ENCODE measurements at places on chromosomes 5 and 9.
A peak's percentile ranks its signal among the peaks of the same experiment; 100 is the strongest.

DNA sequence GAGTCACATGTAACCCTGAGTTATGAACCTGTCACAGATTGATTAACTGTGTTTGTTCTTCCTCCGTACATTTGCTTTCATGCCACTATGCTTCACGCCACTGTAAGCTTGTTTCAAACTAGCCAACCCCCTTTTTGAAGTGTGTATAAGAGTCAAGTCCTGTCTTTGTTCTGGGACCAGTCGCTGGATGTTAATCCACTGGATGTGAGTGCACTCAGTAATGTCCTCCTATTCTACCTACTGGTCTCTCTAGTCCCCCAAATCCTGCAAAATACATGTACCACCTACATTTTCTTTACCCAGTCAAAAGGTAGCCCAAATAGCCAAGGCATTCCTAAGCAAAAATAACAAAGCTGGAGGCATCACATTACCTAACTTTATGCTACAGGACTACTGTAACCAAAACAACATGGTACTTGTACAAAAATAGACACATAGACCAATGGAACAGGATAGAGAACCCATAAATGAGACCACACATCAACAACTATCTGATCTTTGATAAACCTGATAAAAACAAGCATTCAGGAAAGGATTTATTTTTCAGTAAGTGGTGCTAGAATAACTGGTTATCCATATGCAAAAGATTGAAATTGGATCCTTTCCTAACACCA lies 1139.1 kb upstream of the SEMA6A start:
- no peak for DNase-seq

DNA sequence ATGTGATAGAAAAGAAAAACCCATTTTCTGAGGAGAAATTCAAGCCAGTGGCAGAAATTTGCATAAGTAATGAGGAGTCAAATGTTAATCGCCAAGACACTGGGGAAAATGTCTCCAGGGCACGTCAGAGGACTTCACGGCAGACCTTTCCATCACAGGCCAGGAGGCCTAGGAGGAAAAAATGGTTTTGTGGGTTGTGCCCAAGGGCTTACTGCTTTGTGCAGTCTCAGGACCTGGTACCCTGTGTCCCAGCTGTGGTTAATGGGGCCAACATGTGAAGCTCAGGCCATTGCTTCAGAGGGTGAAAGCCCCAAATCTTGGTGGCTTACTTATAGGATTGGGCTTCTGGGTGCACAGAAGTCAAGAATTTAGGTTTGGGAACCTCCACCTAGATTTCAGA lies 54.8 kb upstream of the ADAMTS2 start:
- no peak for DNase-seq

- DNase-seq = no peak
Observed at GRCh38 chr9:110842986-110843385, 174.4 kb downstream of the MUSK start.

GRCh38 chr5:168207450-168208029 lies 83.9 kb upstream of the WWC1 start:
- DNase-seq = peak; percentile 25

DNA sequence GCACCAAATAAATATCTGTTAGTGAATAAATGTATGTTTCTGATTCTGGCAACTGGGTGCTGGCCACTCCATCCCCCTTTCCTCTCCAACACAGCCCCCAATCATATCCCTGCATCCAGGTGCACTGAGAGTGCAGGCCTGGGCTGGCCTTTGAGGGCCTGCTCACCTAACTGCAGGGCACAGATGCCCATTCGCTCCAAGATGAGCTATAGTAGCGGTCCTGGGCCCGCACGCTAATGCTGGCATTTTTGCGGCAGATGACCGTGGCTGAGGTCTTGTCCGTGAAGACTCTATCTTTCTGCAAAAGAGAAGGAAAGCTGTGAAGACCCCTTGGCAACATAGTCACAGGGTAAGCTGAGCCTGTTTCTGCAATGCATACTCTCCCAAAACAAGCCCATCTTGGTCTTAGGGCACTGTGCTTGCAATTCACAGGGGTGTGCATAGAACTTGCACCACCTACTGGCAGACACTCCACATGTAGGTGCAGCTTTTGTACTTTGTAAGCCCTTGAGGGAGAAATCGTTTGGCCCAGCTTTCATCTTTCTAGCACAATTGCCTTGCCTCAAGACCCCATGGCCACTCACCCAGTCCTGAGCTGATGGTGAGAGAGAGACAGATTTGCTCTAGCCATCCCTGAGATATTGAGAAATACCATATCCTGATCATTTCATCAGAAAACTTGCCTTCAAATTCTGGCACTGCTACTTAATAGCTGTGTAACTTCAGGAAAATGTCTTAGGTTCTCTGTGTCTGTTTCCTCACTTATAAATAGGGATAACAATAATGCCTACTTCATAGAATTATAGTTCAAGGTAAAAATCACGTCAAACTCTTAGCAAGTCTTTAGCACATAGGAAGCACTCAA lies 13.5 kb downstream of the IL12B start:
- peak; percentile 69 for DNase-seq

DNA sequence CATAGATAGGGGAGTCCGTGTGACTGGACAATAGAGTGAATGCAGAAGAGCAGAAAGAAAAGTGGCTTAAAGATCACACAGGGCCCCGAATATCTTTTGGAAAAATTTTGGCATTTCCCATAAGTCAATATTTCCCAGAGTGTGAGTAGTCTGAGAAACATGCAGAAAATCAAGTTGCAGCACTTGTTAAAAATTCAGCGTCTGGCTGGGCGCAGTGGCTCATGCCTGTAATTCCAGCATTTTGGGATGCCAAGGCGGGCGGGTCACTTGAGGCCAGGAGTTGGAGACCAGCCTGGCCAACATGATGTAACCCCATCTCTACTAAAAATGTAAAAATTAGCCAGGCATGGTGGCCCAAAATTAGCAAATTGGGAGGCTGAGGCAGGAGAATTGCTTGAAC lies 227.0 kb downstream of the DRD1 start:
- no peak for DNase-seq

DNA sequence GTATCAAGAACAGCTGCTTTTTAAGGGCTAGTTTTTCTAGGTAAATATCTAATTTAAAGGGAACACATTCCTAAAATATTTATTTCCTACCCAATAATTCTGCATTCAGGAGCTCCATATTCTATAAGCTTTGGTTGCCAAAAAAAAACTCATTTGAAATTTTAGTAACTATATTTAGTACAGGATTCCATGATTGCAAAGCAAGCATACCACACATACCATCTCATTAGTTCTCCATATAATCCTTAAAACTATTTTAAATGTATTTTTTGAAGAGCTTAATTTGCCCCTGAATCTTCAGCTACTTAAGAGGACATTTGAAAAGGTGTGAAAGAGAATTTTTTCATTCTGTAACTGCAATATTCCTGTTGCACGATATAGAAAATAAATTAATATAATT lies 877.0 kb downstream of the NR2F1-AS1 start:
- DNase-seq = no peak

DNA sequence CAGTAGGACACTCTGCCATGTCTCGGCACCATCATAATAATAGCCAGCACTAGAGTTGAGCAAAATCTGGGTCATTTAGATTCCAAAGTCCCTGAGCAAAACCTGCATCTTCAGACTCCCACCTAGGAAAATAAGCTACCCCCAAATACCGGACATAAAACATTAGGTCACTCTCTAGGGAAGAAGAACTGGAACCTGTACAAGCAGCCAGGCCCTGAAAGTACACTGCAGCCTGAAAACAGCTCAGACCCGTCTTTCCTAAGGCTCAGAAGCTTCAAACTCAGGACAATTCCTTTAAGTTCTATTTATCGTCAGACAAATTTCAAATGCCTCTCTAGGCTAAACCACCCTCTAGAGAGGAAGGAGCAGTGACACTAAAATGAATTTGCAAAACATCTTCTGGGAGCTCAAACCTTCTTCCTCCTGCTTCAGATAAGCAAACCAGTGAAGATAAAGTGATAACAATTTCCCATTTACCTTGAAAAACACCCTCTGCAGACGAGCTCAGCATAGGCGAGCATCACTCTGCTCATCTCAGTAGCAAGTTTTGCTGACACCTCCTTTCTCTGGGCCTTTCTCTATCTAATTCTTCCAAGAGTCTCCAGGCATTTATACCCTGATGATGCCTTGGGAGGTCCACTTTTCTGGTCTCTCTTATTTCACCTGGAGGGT lies 34.0 kb downstream of the ADAM19 start:
- DNase-seq = no peak

- peak; percentile 48 for DNase-seq
Observed at GRCh38 chr5:150486402-150487198, 21.3 kb upstream of the NDST1 start.

DNA sequence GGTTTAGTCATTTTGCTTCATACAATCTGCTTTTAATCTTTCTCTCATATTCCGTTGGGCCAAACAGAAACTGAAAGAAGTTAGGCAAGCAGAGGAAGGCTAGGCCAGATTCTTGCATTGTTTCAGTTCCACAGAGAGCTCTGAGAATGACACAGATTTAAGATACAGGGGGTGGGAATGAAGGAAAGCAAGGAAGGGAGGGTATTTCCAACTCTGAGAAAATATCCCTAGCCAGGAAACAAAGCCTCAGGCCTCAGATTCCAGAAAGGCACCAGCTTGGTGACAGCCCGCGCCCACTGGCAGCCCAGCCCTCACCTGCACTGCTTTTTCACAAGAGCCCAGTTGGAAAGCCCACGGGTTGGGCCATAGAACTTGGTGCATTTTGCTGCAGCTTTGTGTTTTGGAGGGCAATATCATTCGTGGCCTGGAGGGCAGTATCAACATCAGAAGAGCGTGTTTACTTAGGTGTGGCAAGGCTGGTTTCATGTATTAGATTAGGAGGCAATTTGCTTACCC lies 63.5 kb downstream of the ENC1 start:
- DNase-seq = no peak

DNA sequence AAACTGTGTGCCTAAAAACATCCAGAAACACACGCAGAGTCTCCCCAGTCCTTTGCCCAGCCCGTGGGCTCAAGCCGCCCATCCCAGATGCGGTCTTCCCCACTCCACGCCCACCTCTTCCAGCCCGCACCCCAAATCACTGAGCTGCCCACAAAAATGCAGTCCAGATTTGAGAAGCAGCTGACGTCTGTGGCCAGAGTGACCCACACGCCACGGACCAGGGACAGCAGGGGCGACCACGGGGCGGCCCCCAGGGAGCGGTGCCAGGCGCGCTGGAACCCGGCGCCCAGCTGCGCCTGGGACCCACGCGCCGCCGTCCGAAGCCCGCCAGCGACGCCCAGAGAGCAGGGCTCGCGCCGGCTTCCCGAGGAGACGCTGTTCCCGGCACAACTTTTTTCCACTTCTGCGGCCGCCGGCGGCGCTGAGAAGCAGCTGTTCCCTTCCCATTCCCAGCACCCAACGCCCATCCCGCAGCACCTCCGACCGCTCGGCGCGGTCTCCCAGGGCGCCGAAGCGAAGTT lies 674 bp downstream of the LHFPL2 start:
- DNase-seq = peak; percentile 32

- DNase-seq = peak; percentile 43
Observed at GRCh38 chr9:88258024-88258423, 119.7 kb upstream of the SPATA31C2 start.

- DNase-seq = no peak
Observed at GRCh38 chr5:126794157-126794828, 17.4 kb downstream of the LMNB1 start.

DNA sequence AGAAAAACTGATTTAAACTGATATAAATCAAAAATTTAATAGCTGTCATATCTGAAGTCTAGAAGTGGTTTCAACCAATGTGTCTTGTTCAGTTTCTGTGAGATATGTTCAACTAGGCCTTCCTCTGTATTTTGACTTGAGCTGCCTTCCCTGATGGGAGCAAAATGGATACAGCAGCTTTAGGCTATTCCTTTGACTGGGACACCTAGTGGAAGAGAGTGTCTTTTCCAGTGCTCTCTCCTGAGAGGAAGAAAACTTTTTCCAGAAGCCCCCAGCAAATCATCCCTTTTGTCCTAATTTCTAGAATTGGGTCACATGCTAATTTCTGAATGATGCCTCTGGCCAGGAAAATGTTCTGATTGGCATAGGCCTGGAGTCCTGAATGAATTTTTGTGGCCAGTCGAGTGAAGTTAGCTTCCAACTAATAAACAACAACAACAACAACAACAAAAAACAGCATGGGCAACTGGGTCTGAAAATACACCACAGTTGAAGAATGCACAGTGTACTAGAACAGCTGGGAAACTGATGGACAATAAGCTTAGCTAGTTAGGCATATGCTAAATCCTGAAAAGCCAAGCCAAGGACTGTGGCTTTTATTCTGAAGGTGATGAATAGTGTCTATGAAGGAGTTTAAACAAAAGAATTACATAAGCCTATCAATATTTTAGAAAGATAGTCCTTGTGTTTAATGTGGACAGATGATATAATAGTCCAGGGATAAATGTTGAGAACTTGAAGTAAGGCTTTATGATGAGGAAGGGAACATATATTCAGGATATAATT lies 125.7 kb downstream of the FBN2 start:
- no peak for DNase-seq

GRCh38 chr5:57386958-57387357 lies 95.7 kb downstream of the ACTBL2 start:
- DNase-seq = peak; percentile 36

DNA sequence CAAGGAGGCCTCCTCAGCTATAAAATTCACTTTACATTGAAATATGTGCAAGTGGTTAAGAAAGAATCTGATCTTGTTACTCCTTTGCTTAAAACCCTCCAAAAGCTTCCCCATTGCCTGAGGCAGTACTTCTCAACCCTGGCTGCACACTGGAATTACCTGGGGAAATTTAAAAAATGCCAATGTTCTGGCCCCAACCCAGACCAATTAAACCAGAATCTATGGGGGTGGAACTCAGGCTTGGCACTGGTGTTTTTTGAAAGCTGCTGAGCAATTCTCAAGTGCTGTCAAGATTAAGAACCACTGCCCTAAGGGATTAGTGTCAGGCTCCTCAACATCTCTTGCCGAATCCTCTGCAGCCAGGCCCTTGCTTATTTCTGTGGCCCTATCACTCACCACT lies 269.6 kb downstream of the ELAVL2 start:
- DNase-seq = no peak

GRCh38 chr9:32723789-32724325 lies 59.5 kb upstream of the TMEM215 start:
- DNase-seq = no peak

DNA sequence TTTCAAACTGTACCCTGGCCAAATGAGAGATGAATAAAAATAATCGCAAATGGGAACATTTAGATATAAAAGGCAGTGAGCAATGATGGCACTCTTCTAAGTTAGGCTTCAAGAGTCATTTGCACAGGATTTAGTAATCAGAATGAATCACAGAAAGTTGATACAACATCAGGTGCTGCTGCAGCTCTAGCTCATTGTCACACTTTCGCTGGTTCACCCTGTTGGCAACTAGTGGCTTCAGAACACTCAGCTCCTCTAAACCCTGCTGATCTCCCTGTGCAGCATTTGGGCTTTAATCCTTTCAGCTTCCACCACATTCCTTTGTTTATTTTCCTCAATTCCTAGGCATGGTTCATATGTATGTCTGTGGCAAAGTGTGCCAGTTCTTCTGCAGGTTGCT lies 2071.2 kb upstream of the CDH6 start:
- no peak for DNase-seq

Data from bronchial epithelial cell (primary cell).